ENCODE measurements at places on chromosomes 2 and 18.

DNA sequence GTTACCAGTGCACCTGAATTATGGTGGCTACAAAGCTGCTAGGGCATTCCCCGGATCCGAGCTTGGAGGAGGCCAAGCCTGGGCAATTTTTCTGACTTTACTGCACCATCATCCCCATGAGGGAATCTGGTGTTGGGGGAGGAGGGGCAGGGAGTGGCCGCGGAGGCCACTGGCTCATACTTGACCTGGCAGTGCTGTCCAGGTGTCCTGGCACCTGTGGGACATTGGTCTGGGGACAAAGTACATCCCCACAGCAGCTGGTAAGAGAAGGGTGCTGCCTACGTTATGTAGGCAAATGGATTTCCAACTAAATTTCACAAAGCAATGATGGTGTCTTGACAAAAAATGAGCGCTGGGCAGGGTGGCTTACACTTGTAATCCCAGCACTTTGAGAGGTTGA lies 48.3 kb downstream of the KLHL29 start:
- no peak for ATAC-seq

- peak; percentile 22 for ATAC-seq
Observed at GRCh38 chr2:34997779-34998178, 1357.8 kb upstream of the CRIM1 start.

GRCh38 chr18:55786651-55787272 lies 198.8 kb upstream of the TCF4 start:
- ATAC-seq: no peak

DNA sequence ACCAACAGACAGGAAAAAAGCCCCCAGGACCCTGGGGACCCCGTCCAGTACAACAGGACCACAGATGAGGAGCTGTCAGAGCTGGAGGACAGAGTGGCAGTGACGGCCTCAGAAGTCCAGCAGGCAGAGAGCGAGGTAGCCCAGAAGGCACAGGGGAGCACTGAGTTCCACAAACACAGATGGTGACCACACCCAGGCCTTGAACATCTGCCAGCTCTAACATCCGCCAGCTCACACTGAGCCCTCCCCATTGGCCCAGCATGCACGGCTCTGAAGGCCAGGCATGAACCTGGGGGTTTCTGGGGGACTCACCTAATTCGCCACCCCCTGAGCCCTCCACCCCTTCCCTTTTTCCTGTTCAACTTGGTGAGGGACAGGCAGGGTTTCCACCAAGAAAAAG lies 25.6 kb upstream of the PRLH start:
- ATAC-seq: peak; percentile 74

DNA sequence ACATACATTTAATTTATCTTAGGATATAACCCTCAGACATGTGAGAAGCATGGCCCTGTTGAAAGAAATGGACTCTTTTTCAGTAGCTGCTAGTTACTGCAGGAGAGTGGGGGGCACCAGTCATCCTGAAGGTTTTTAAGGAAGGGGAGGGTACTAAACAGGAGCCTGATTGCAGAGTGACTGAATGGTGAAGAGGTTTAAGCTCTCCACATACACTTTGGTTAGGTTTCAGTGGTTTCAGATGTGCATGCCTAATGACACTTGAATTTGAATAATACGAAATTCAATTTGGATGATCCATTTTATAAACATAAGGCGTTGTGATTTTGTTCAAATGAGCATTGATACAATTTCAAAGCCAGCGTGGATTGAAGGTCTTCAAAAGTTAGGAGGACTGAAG lies 10.9 kb upstream of the FAM237A start:
- no peak for ATAC-seq

GRCh38 chr2:202542142-202542541 lies 92.6 kb upstream of the FAM117B start:
- ATAC-seq: peak; percentile 51

DNA sequence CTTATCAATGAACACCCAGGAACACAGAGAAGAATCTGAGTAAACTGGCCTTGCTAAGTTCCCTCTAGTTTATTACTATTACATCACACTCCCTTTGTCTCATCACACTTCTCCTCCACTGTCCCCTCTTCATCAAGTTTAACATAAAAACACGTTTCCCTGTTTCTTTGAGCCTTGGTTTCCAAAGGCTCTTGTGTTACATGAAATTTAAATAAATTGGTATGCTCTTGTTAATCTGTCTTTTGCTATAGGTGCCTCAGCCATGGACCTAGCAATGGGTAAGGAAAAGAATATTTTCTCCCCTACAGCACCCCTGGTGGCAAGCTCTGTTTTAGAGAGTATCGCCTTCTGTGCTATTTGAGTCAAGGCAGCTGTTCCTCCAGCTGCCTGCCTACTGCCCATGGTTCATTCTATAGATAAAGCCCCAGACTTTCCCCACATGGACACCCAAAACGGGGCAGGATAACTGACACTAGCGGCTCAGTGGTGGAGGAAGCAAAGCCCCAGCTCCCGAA lies 31.8 kb downstream of the TGIF1 start:
- ATAC-seq: peak; percentile 56

DNA sequence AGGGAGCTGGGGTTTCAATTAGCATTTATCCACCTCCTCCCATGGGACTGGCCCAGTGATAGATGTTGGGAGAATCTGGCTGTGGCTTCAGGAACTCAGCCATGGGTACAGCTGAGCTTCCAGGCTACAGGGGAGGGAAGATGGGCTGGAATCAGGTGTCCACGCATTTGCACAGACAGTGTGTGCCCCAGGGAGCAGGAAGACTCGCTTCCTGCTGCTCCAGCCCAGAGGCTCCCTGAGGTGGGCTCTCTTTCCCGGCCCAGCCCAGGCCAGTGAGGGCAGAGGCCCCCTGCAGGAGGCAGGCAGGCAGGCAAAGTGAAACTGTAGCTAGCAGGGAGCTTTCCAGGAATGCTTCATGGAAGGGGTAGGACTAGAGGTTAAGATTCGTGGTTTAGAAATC lies 28.7 kb downstream of the DYSF start:
- ATAC-seq: no peak

DNA sequence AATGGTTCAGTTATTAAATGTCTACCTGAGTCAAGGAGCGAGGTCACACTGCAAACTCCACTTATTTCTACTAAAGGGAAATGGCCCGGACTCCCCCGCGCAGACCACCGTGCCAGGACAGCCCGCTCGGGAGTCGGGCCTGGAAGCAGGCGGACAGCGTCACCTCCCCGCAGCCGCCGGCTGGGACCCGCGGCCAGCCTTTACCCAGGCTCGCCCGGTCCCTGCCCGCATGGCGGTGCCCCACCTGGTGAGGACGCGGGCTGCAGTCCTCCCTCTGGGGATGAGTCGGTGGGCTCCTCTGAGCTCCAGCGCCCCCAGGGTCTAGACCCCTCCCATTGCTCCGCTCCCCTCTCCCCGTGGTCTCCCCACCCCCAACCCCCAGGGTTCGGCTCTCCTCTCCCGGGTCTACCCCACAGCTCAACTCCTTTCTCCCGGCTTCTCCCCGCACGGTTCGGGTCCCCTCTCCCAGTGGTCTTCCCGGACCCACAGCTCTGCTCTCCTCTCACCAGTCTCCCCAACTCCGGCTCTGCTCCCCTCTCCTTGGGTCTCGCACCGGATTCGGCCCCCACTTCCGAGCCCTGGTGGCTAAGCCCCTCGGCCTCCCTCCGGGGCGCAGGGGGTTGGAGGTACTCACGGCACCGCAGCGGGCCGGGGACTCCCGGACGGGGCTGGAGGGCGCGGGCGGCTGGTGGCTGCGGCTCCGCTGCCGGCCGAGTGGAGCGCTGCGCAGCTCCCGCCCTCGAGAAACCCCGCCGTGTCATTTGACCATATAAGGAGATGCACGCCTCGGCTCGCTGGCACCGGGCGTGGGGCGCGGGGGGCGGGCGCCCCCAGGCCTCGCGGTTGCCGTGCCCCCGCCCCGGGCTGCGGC lies at the start of gene FHL2:
FHL2 (minus strand) TSS at position 716 of the 871 bp plus-strand sequence. CDS start 12,535 bp downstream, outside the sequence.
- peak; percentile 94 for ATAC-seq
